Smooth muscle cell of the umbilical artery (primary cell): ENCODE measurements at places on chromosomes 16 and 17. TPM values are rescaled to one million over a fixed set of nuclear protein-coding genes. Genes with fewer than 3 reads are reported as not detected.

COL1A1 gene
- total RNA-seq, result 2,683 and 6,310 TPM in 2 replicates

KRT24 gene
- total RNA-seq, result not detected in 2 replicates

CASKIN1 gene
- total RNA-seq, result 0.30 and 0.92 TPM in 2 replicates

KRT20 gene
- total RNA-seq, result not detected in 2 replicates

SCIMP gene
- total RNA-seq, result not detected in 2 replicates

SPAG5 gene
- total RNA-seq, result 5.6 and 25.5 TPM in 2 replicates

SEZ6L2 gene
- total RNA-seq, result 18.4 and 37.0 TPM in 2 replicates

P2RX1 gene
- 4.8 and 17.3 TPM in 2 replicates for total RNA-seq

CD300LF gene
- not detected in 2 replicates for total RNA-seq

EXOC7 gene
- total RNA-seq, result 89.7 and 107 TPM in 2 replicates

AFMID gene
- 24.6 and 26.4 TPM in 2 replicates for total RNA-seq

CARD14 gene
- 0.09 TPM in 1 of 2 replicates, not detected in the other for total RNA-seq
